NCI-H226 (cell line): ENCODE measurements at places on chromosomes 12 and 14.

GRCh38 chr14:68346556-68347343, 446.1 kb downstream of the ZFP36L1 start:
- no peak for DNase-seq

- no peak for DNase-seq
Measured at GRCh38 chr12:126362493-126362892, 1297.3 kb downstream of the AACS start.

DNA sequence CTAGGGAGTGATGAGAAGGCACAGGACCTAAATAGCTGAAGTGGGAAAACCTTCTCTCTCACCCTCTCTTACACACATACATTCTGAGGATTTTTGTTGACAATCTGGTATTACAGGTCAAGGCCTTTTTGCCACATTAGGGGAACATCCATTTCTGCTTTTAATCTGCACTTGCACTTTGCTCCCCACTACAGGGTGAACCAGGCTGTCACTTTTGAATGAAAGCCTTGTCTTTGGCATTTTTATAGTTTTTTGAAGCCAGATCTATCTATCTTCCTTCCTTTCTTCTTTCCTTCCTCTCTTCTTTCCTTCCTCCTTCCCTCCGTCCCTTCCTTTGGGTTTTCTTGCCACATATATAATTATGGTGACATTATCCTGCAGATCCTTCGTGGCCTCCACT, 165.9 kb upstream of the OTX2 start:
- no peak for DNase-seq

- DNase-seq = peak; percentile 21
Measured at GRCh38 chr12:27652174-27652763, 44.0 kb upstream of the REP15 start.

GRCh38 chr14:96725232-96725631, 72.0 kb upstream of the VRK1 start:
- no peak for DNase-seq

DNA sequence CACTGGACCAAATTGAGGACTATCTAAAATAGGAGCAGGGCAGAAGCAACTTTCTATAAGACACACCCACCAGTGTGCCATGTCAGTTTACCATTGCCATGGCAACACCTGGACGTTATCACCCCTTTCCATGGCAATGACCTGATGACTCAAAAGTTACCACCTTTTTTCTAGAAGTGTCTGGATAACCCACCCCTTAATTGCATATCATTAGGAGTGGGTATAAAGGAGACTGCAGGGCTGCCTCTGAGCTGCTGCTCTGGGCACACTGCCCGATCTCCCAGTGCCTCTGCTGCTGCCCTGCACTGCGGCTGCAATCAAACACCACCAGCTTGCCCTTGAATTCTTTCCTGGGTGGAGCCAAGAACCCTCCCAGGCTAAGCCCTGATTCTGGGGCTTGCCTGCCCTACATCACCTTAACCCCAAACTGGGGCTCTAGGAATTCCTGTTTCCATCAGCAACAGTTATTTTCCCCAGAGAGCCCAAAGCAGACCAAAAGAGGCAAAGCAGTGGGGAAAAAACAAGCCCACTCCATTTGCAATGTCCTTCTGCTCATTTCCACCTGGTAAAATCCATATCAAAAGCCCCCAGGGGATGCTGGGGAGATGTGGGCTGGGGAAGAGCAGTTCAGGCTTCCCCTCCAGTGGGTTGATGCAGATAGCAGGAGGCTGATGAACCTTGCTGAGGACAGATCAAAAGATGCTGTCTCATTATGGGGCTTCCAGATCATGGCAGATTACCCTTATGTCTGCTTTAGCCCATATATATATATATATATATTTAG, 129.5 kb upstream of the NCOR2 start:
- peak; percentile 53 for DNase-seq

GRCh38 chr14:50069325-50069724, 47.0 kb downstream of the VCPKMT start:
- no peak for DNase-seq

DNA sequence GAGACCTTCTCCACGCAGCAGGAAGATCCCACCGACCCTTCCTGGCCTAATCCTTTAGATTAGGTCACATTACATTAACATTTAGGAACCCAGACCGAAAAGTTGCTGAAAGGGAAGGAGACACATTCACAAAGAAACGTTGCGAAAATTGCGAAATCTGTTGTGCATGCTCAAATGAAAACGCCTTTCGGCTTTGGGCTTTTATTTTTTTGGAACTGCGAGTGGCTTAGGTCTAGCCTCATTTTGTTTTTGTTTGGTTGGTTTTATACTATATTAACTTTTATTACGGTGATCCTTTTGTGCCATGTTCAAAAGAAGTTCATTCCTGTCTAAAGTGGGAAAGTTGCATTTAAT, 1.5 kb downstream of the MYF6 start:
- no peak for DNase-seq

DNA sequence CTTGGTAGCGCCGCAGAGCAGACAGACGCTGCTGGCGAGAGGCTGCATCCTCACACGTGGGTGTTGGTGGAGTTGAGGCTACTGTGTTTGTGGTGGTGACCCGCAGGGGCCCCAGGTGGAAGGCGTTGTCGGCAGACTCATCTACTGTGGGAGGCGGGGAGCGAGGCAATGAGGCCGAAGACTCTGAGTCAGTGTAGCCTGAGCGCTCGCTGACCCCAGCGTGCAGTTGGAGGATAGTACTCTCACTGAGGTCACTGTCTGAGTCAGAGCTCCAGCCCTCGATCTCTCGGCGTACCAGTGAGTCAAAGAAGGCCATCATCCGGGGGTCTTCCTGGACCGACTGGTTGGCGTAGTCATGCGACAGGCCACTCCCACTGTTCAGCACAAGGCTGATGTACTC, 76.0 kb upstream of the ACTN1 start:
- peak; percentile 96 for DNase-seq

- no peak for DNase-seq
Measured at GRCh38 chr14:101845896-101846295, 84.4 kb downstream of the PPP2R5C start.

GRCh38 chr14:100593751-100594624, 6.8 kb upstream of the BEGAIN start:
- no peak for DNase-seq

GRCh38 chr12:71846322-71846940, 6.9 kb downstream of the TBC1D15 start:
- DNase-seq = peak; percentile 35

- DNase-seq = peak; percentile 78
Measured at GRCh38 chr14:72699852-72700257, 194.0 kb downstream of the DPF3 start.

GRCh38 chr12:75754698-75755097, 243.3 kb upstream of the KRR1 start:
- DNase-seq = no peak

DNA sequence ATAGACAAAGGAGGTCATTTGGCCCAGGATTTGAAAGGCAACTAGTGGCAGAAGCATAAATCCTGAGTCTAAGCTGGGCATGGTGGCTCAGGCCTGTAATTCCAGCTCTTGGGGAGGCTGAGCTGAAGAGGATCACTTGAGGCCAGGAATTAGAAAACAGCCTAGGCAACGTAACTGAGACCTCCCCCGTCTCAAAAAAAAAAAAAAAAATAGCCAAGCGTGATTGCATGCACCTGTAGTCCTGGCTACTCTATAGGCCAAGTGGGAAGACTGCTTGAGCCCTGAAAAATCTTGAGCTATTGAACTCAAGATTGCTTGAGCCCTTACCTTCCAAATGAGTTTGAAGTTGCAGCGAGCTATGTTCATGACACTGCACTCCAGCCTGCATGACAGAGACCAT, 7.8 kb downstream of the GON7 start:
- no peak for DNase-seq

DNA sequence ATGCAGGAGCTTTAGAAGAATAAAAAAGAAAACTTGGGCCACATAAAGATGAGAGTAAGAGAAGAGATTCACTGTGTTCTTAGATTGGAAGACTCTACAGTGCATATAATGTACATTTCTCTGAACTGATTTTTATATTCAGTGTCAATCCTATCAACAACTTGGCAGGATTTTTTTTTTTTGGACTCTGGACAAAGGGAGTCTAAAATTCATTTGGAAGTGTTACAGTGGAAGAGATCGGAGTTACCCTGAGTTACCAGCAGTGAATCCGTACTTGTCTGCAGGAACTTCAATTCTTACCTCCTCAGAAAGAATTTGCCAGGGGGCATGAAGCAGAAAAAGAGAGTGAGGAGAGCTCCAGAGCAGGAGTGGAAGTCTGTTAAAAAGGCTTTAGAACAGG, 24.0 kb downstream of the SERPINA11 start:
- DNase-seq = no peak

GRCh38 chr12:47982311-47982710, 18.9 kb downstream of the TMEM106C start:
- no peak for DNase-seq

DNA sequence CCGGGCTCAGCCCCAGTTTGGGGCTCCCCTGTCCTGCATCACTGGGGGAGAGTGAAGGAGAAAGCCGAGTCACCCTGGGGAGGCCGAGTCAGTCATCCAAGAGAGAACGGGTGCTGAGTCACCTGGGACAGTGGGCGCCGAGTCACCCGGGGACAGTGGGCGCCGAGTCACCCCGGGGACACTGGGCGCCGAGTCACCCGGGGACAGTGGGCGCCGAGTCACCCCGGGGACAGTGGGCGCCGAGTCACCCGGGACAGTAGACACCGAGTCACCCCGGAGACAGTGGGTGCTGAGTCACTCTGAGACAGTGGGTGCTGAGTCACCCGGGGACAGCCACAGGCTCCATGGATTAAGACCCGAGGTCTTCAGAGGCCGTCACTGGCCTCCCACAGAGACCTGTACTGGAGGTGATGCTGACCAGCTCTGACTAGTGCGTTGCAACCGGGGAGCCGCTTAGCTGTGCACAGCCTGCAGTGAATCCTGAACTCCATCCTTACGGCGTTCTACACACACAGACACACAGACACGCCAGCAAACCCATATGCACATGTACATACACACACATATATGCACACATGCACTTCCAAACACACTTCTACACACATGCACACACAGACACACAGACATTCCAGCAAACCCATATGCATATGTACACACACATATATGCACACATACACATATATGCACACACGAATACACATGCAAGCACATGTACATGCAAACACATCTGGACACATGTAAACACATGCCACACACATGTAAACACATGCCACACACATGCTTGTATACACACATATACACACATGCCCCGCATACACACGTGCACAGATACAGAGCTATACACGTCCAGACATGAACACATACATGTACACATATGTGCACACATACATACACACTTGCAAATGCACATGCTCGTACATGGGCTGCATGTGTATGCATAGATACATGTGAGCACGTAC, 64.9 kb upstream of the GALNT9 start:
- DNase-seq = no peak

DNA sequence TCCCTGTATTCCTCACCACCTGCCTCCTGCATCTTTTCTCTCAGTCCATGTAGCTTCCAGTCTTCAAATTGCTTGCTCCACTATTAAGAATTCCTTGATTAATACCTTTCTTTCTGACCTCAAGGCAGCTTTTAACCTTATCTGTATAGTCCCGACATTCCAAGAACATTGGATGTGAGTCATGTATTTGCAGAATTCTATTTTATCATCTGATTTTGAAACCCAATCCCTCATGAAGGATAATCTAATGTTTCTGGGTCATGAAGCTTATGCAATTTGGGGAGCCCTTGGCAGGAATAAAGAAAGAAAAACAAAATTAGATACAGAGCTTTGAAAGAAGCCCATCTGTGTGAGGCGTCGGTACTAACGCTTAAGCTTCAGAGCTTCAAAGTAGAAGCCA, 63.4 kb upstream of the CCND2 start:
- peak; percentile 68 for DNase-seq

DNA sequence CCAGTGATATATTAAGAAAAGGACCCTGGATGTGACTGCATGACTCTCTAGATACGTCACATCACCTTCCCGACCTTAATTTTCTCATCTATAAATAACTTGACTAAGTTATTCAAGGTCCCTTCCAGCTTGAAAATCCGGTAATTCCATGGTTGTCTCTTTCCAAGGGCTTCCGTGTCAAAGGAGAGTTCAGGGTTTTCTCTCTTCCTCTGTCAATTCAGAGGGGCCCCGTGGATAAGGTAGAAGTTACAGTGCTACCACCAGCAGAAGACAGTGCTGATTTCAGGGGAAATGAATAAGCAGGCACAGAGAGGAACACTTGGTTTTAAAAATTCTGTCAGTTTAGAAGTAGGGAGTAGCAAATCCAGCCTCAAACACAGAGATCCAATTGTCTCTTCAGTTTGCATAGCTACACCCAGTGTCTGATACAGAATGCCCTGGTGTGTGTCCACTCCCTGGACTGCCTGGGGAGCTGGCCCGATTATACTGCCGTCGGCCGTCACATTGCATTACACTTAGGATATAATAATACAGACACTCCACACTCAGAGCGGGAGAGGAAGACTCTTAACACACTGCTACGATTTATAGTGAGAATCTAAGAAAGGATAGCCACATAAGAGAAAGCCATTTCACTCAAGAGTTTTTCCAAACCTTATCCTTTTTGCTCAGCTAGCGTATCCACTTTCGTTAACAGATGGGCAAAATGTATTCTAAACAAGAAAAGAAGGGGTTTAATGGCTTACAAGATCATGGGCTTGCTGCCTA, 54.7 kb upstream of the GTF2A1 start:
- DNase-seq = no peak

DNA sequence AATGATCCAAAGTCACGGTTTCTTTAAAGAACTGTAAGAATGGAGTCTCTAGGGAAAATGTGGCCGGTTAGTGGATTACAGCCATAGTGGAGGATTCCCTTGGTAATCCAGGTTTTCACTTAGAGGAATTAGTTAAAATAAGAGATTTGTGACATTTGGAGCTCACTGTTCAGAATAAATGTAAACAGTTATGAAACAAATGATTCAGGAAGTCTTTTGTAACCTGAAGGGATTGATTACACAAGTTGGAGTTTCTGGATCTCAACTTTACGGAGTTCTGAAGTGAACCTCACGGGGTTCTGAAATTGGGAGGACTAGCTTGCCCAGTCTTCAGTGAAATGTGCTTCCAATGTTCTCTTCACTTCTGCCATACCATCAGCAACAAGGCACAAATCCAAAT, 234.4 kb upstream of the FKBP4 start:
- no peak for DNase-seq
